ENCODE measurements at places on chromosomes 5 and 9. TPM values are rescaled to one million over a fixed set of nuclear protein-coding genes. Genes with fewer than 3 reads are reported as not detected.

The SLC31A1 gene
- total RNA-seq, result 17.6 TPM

The PHF19 gene
- total RNA-seq, result 91.1 TPM

The EXOSC2 gene
- total RNA-seq, result 41.0 TPM

The CCDC187 gene
- total RNA-seq, result not detected

The SPATA31C2 gene
- not detected for total RNA-seq

The GRXCR2 gene
- total RNA-seq, result not detected

The C9orf153 gene
- not detected for total RNA-seq

The ORM2 gene
- total RNA-seq, result 0.77 TPM

The IL9 gene
- not detected for total RNA-seq

The PHF24 gene
- total RNA-seq, result 0.08 TPM

The NR4A3 gene
- total RNA-seq, result 0.13 TPM

GRCh38 chr9:135035781-135036760, 51.4 kb upstream of the OLFM1 start:
- no peaks in the 10 kb centered on the region for H3K36me3 ChIP-seq
- no peak for DNase-seq
- no peak overlapping the region for H3K27ac ChIP-seq
- peaks cover 2% of the 10 kb centered on the region for H3K27me3 ChIP-seq
- no peak overlapping the region for H3K4me3 ChIP-seq
- no peaks in the 10 kb centered on the region for H3K4me1 ChIP-seq

DNA sequence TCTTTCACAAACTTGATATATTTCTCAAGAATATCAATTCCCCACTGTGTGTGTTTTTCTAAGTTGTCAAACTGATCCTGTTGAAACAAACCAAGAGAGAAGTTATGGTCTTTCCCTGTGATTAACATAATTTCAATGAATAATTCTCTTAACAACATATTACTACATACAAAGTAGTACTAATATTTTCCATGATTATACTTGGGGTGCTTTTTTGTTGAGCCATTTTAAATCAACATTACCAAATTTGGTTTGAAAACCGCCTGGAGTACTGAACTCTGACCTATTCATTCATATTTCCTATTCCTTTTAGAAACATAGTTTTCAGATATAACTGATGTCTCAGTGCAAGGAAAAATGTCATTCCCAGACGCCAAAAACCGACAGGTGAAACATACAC, 48.1 kb downstream of the FNBP1 start:
- H3K27me3 ChIP-seq, result no peaks in the 10 kb centered on the region
- H3K4me1 ChIP-seq, result peaks cover 12% of the 10 kb centered on the region
- DNase-seq, result no peak
- H3K4me3 ChIP-seq, result no peak overlapping the region
- H3K36me3 ChIP-seq, result no peaks in the 10 kb centered on the region
- H3K27ac ChIP-seq, result no peak overlapping the region

- no peaks in the 10 kb centered on the region for H3K36me3 ChIP-seq
- no peaks in the 10 kb centered on the region for H3K4me1 ChIP-seq
- no peak overlapping the region for H3K4me3 ChIP-seq
- no peak overlapping the region for H3K27ac ChIP-seq
These were observed 278.1 kb upstream of the NMUR2 start for GRCh38 chr5:152683205-152683604.

DNA sequence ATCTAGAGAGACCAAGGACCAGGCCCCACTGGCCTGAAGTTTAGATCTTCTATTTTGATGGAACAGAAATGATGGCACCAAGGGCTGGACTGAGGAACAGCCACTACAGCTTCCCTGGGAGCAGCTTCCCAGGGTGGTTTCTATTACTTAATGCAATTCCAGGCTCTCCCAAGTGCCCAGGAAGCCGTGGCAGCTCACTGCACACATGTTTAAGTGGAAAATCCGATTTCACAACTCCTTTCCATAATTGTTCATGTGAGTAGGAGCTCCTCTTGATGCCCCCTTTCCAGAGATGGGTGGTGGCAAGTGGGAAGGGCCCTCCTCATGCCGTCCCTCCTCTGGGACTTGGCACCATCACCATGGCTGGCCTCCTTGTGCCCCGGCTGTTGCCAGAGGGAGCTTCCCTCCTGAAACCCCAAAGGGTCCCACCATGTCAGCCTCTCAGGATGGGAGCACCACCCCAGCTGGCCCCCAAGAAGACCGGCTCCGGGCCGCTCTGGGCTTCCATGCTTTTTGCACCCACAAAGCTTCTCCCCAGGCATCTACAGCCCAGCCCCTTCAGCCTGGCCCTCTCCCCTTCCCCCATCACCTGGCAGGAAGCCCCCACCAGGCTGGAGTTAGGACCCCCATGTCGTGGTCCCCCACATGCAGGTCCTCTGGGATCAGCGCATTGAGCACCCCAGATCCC, 9.1 kb upstream of the UBAC1 start:
- peaks cover 3% of the 10 kb centered on the region for H3K4me1 ChIP-seq
- no peak overlapping the region for H3K27ac ChIP-seq
- no peaks in the 10 kb centered on the region for H3K36me3 ChIP-seq

DNA sequence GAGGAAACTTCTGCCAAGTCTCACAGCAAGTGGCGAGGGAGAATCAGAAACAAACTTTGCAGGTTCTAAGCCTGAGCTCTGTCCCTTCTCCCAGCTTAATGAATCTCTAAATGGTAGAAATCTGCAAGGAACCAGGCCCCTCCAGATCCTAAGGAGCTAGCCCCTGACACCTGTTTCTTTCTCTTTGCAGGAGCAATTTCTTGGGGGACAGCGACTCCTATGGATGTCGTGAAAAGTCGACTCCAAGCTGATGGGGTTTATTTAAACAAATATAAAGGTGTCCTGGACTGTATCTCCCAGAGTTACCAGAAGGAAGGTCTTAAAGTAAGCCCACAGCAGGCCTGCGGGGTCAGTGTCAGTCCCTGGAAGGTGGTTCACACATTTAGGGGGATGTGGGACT, 21.8 kb downstream of the IL9 start:
- no peaks in the 10 kb centered on the region for H3K4me1 ChIP-seq
- H3K4me3 ChIP-seq, result no peak overlapping the region
- no peak overlapping the region for H3K27ac ChIP-seq
- DNase-seq, result no peak
- peaks cover 2% of the 10 kb centered on the region for H3K27me3 ChIP-seq
- H3K36me3 ChIP-seq, result no peaks in the 10 kb centered on the region

DNA sequence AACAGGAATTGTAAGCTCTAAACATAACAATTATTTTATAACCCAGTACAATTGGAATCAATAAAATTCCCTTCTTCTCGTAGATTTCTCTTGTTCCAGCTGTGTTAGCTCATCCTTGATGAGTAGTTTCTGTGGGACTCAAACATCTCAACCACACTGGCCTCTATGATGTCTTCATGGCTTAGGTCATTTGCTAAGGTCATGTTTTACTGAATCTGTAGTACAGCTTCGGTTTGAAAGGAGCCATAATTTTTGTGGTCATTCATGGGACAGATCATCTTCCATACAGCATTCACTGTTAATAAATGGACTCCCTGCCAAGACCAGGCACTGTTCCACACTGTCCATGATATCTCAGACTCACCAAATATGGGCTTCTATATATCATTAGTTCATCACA, 369.0 kb upstream of the RFX3 start:
- H3K27me3 ChIP-seq, result no peaks in the 10 kb centered on the region
- no peak overlapping the region for H3K4me3 ChIP-seq
- H3K27ac ChIP-seq, result no peak overlapping the region
- H3K36me3 ChIP-seq, result no peaks in the 10 kb centered on the region
- no peak for DNase-seq

GRCh38 chr5:16980983-16981382, 44.9 kb upstream of the MYO10 start:
- no peak overlapping the region for H3K4me3 ChIP-seq
- H3K27me3 ChIP-seq, result no peaks in the 10 kb centered on the region
- DNase-seq, result no peak
- H3K4me1 ChIP-seq, result no peaks in the 10 kb centered on the region

GRCh38 chr5:159045165-159045811, 54.4 kb downstream of the EBF1 start:
- no peaks in the 10 kb centered on the region for H3K4me1 ChIP-seq
- no peak for DNase-seq
- H3K27me3 ChIP-seq, result peaks cover 5% of the 10 kb centered on the region
- H3K4me3 ChIP-seq, result no peak overlapping the region
- no peaks in the 10 kb centered on the region for H3K36me3 ChIP-seq
- H3K27ac ChIP-seq, result no peak overlapping the region

GRCh38 chr5:153094333-153094732, 396.1 kb upstream of the GRIA1 start:
- no peaks in the 10 kb centered on the region for H3K27me3 ChIP-seq
- no peak overlapping the region for H3K27ac ChIP-seq
- no peaks in the 10 kb centered on the region for H3K4me1 ChIP-seq

GRCh38 chr9:114787781-114788498, 17.9 kb downstream of the TNFSF15 start:
- no peak overlapping the region for H3K27ac ChIP-seq
- H3K4me3 ChIP-seq, result no peak overlapping the region
- no peaks in the 10 kb centered on the region for H3K4me1 ChIP-seq
- no peaks in the 10 kb centered on the region for H3K27me3 ChIP-seq

- H3K27ac ChIP-seq, result no peak overlapping the region
- no peaks in the 10 kb centered on the region for H3K27me3 ChIP-seq
- no peak overlapping the region for H3K4me3 ChIP-seq
- DNase-seq, result no peak
These were observed 18.2 kb downstream of the GRIA1 start for GRCh38 chr5:153508700-153509099.

DNA sequence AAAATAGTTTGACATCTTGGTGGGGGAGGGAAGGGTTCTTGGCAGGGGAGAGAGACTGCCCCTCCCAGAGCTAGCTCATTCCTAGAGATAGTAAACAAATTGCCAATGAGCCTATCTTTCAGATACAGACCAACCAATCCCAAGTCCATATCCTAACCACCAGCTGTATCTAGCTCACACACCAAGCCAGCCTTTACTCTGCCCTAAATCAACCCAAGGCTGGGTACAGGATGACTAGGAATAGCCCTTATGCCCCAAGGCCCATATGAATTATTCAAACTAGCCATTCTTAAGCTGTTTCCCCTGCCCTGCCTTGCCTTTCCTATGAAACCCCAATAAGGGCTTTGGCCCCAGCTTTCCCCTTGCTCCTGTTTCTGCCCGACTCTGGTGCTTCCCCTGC, 281.3 kb upstream of the PANK3 start:
- H3K4me3 ChIP-seq, result no peak overlapping the region
- H3K36me3 ChIP-seq, result no peaks in the 10 kb centered on the region
- DNase-seq, result no peak

DNA sequence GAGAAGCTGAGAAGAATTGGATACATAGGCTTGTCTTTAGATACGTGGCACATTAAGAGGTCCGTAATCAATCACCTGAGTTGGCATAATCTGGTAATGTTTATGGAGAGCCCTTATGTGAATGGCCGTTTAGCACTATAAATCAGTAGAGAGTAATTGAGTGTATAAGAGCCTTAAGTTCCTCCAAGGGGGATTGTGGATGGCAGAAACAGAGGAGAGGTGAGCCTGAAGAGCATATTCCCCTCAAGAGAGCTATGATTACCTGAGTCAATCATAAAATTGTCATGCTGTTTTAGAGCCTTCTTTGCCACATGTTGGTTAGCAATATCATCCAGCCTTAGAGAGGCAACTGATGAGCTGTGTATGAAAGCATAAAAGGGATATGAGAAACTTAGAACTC, 58.8 kb downstream of the FOCAD start:
- H3K4me3 ChIP-seq, result no peak overlapping the region
- no peaks in the 10 kb centered on the region for H3K4me1 ChIP-seq
- no peaks in the 10 kb centered on the region for H3K27me3 ChIP-seq
- no peaks in the 10 kb centered on the region for H3K36me3 ChIP-seq

- H3K4me1 ChIP-seq, result no peaks in the 10 kb centered on the region
- H3K4me3 ChIP-seq, result no peak overlapping the region
- H3K27me3 ChIP-seq, result no peaks in the 10 kb centered on the region
- DNase-seq, result no peak
- H3K36me3 ChIP-seq, result no peaks in the 10 kb centered on the region
These were observed 2.6 kb upstream of the RFX3 start for GRCh38 chr9:3528451-3528850.

- H3K27ac ChIP-seq, result no peak overlapping the region
- peaks cover 3% of the 10 kb centered on the region for H3K36me3 ChIP-seq
- no peak overlapping the region for H3K4me3 ChIP-seq
- no peak for DNase-seq
- peaks cover 9% of the 10 kb centered on the region for H3K27me3 ChIP-seq
These were observed 133.4 kb downstream of the MRPL36 start for GRCh38 chr5:1666221-1666620.

GRCh38 chr5:68734781-68735180, 359.0 kb upstream of the SLC30A5 start:
- no peak overlapping the region for H3K4me3 ChIP-seq
- no peak for DNase-seq
- H3K36me3 ChIP-seq, result no peaks in the 10 kb centered on the region

DNA sequence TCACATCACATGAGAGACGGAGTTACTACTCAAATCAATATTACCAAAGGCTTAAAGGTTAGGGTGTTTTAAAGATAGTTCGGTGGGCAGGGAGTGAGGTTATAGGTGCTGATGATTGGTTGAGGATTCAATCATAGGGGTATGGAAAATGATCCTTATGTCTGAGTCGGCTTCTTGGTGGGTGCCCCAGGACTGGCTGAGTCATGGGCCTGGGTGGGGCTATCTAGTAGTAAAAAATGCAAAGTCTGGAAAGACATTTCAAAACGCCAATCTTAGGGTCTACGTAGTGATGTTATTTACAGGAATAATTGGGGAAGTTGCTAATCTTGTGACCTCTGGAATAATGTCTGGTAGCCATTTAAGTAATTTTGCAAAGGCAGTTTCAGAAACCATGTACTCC, 15.2 kb upstream of the SPIN1 start:
- no peaks in the 10 kb centered on the region for H3K27me3 ChIP-seq
- no peaks in the 10 kb centered on the region for H3K4me1 ChIP-seq
- no peak overlapping the region for H3K4me3 ChIP-seq
- H3K36me3 ChIP-seq, result no peaks in the 10 kb centered on the region
- no peak overlapping the region for H3K27ac ChIP-seq
- DNase-seq, result no peak
